ENCODE measurements at places on chromosomes 4 and X. TPM values are rescaled to one million over a fixed set of nuclear protein-coding genes. Genes with fewer than 3 reads are reported as not detected.

- DNase-seq, result no peak
Measured at GRCh38 chr4:38189445-38189844, 229.2 kb downstream of the PTTG2 start.

GRCh38 chr4:109801099-109801789 is 555 bp downstream of the CFI start:
- no peak for DNase-seq

- no peak for DNase-seq
Measured at GRCh38 chrX:124401696-124402095, 55.3 kb downstream of the SH2D1A start.

PRR32 gene
- total RNA-seq, result not detected

GRCh38 chr4:86099348-86099747 is 260.5 kb downstream of the MAPK10 start:
- no peak for DNase-seq

DNA sequence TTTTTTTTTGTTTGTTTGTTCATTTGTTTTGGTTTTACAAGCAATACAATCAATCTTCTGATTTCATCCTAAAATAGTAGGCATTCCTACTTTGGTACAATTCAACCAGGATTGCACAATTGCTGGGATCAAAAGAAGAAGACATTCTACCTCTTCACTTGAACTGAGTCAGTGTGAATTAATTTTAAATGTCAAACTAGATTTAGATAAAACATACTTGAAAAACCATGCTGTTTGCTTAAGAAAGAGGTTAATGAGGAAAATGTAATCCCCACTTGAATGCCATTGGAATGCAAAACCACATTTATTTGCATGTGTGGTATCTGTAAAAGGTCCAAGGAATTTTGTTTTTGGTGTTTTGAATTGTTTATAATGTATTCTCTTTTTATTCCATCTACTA is 40.5 kb downstream of the HAND2 start:
- no peak for DNase-seq

PGRMC2 gene
- 5.6 TPM for total RNA-seq
